Right atrium auricular region (tissue), 2 donors: ENCODE measurements at places on chromosomes 5 and 9. TPM values are rescaled to one million over a fixed set of nuclear protein-coding genes. Genes with fewer than 3 reads are reported as not detected.
A peak's percentile ranks its signal among the peaks of the same experiment; 100 is the strongest.

DNA sequence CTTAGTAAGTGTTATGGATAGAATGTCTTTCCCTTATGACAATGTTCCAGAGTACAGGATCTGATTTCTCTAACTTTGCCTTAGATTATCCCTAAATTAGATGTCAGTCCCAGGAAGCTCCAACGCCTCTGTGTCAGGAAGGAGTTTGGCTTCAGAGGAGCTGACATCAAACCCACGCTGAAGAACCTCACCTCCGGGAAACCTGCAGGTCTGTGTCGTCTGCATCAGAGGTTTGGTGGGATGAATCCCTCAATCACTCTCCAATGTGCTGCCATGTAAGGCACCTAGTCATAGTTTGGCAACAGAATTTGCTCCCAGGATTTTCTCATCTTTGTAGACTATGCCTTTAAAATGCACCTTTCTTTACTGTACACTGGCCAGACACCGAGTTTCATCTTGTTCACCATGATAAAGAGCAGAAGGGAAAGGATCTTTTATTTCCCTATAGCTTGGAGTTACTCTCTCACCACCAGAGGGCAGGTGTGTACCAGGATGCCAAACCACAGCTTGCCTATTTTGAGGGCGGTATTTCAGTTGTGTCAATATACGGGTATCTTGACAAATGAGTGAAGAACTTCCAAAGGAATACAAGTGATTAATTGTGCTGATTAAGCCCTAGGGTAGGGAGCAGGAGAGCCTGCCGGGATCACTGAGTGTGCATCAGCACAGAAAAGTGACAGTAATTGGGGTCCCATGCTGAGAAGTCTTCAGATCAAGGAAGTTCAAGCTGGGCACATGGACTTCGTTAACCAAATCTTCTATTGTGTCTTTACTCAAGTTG is 23.4 kb downstream of the MINAR2 start:
- no peak for DNase-seq
- no peaks in the 10 kb centered on the region for H3K4me1 ChIP-seq
- H3K27me3 ChIP-seq: no peaks in the 10 kb centered on the region
- H3K4me3 ChIP-seq: no peak overlapping the region

DNA sequence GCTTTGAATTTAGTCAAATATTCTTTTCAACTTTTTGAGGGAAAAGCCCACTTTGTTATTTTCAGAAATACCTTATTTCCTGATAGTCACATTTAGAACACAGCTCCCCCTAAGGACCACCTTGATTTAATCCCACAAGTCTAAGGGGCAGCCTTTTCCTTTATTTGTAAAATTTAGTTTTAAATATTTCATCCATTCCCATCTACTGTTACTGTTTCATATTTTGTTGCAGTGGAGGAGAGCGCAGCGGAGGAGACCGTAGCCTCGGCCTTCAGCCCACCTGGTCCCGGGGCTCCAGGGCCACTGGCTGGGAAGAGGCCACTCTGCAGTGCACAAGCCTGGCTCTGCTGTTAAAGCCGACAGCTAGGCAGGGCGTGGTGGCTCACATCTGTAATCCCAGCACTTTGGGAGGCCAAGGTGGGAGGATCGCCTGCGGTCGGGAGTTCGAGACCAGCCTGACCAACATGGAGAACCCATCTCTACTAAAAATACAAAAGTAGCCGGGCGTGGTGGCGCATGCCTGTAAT is 19.6 kb downstream of the LPCAT1 start:
- no peak overlapping the region for H3K4me3 ChIP-seq
- peaks cover 39% of the 10 kb centered on the region for H3K4me1 ChIP-seq
- peak overlapping the region; percentile 29 for H3K27ac ChIP-seq
- peaks cover 4% of the 10 kb centered on the region for H3K36me3 ChIP-seq
- H3K27me3 ChIP-seq: no peaks in the 10 kb centered on the region

DNA sequence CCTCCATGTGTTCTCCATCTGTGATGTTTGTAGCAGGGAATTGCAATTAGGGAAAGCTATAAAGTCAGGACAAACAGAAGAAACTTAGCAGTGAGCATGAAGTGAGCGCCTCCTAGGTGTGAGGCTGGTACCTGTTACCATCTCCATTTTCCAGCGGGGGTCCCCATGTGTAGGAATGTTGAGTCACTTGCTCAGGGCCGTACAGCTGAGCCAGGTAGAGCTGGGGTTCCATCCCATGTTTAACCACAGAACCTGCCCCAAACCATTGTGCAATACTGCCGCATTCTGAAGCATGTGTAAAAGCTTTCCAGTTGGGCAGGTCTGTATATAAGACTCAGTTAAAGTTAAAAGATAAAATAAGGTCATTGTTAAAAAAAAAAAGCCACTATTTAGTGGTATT is 62.7 kb downstream of the NDFIP1 start:
- peaks cover 13% of the 10 kb centered on the region for H3K4me1 ChIP-seq
- no peak overlapping the region for H3K4me3 ChIP-seq
- H3K36me3 ChIP-seq: no peaks in the 10 kb centered on the region

DNA sequence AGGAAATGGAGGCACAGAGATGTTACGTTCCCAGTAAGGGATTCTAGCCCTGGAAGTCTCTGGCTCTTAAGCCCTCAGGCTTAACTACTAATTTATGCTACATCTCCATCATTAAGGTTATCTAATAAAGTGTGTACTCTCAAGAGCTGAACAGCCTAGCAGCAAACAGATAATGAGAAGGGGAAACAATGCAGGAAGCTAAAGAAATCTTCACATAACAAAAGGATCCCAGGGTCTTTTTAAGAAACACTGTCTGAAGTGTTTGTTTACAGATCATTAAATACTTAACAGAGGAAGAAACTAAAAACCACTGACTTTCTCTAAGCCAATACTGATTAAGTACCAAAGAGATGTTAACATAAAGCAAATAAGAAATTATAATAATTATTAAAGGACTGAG is 129.0 kb downstream of the PAPPA start:
- H3K27me3 ChIP-seq: no peaks in the 10 kb centered on the region
- no peak overlapping the region for H3K27ac ChIP-seq
- H3K4me1 ChIP-seq: no peaks in the 10 kb centered on the region

DNA sequence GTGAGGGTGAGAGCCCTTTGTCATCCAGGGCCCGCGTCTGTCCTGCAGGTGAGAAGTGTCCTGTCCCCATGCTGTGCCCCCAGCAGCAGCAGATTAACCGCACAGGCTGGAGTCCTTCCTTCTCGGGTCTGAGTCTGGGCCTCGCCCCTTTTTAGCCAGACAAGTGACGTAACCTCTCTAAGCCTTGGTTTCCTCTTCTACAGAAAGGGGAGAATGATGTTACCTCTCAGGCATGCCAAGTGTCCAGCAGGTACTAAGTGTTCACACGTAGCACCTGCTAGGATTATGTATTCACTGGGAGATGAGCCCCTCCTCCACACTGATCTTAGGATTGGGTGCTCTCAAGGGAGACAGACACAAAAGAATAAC is 6.9 kb downstream of the NEURL1B start:
- H3K36me3 ChIP-seq: no peaks in the 10 kb centered on the region
- no peak for DNase-seq
- peak overlapping the region; percentile 94 for H3K27ac ChIP-seq
- H3K27me3 ChIP-seq: no peaks in the 10 kb centered on the region
- H3K4me3 ChIP-seq: no peak overlapping the region

DNA sequence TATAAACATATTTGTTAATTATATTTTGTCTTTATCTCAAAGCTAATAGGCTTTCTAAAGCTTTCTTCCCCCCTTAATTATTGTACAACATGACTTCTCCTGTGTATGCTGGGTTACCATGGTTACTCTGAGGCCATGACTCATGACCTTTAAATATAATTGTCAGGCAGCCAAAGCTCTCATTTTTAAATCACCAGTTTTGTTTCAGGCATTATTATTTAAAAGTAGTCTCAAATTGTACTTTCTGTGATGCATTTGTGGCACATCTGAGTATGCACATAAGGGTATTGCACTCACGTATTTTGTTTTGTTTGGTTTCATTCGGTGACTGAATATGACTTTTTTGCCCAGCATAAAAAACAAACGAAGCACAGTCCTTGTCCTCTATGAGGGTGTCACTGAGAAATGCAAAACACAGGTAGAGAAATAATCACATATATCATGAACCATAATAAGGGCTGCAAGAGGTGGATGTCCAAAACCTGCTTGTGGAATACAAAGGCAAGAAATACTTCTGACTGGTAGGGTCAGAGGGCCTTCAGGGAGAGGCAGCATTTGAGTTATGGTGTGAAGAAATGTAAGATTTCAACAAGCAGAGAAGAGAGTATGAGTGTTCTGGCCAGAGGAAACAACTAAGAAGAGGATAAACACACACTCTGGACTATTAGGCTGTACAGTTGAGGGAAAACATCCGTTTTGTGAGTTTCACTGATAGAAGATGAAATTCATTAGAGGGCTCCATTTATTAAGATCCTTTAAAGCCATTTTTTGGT is 2.1 kb downstream of the CCDC192 start:
- H3K36me3 ChIP-seq: no peaks in the 10 kb centered on the region
- H3K27me3 ChIP-seq: no peaks in the 10 kb centered on the region
- H3K4me1 ChIP-seq: no peaks in the 10 kb centered on the region
- DNase-seq: no peak
- H3K4me3 ChIP-seq: no peak overlapping the region

- no peaks in the 10 kb centered on the region for H3K4me1 ChIP-seq
- no peaks in the 10 kb centered on the region for H3K27me3 ChIP-seq
- H3K4me3 ChIP-seq: no peak overlapping the region
- H3K36me3 ChIP-seq: no peaks in the 10 kb centered on the region
- DNase-seq: no peak
Observed at GRCh38 chr9:137678202-137678601, 59.4 kb downstream of the EHMT1 start.

DNA sequence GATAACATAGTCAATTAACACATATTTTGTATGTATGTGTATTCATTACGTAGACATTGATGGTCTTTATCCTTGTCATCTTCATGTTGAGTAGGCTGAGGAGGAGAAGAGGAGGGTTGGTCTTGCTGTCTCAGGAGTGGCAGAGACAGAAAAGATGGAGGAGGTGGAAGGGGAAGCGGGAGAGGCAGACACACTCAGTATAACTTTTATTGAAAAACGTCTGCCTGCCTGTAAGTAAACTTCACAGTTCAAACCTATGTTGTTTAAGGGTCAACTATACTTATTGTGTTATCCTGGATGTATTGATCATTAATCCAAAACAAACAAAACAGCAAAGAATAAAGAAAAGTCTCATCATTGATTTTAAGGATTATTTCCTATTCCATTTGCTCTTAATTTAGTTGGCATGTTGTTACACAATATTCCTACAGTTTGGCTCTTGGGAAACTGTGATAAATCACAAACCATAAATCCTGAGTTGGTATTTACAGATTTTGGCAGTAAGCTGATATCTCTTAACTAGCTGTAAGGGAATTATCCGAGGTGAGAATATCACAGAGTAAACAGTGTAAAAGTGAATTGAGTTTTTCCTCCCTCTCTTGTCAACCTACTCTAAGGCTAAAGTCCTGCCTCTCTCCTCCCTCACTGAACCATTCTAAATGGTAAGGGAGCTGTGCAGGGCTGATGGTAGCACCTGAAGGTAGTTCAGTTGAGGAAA is 487.2 kb downstream of the SPATA31D1 start:
- H3K27me3 ChIP-seq: no peaks in the 10 kb centered on the region
- no peak overlapping the region for H3K4me3 ChIP-seq
- no peak for DNase-seq
- H3K4me1 ChIP-seq: no peaks in the 10 kb centered on the region
- no peaks in the 10 kb centered on the region for H3K36me3 ChIP-seq

DNA sequence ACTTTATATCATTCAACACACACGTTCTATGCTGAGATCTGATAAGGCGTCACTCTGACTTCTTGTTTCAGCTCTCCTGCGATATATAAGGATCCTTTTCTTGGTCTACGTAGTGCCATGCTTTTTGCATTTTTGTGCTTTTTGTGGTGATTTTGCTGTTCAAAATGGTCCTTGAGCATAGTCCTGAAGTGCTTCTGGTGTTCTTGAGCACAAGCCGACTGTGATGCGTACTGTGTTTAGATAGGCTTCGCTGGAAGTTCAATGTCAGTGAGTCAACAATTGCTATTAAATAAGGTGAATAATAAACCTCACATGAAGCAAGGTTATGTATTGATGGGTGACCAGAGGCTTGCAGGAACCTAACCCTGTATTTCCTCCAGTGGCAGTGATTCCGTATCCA is 46.8 kb downstream of the ACO1 start:
- no peaks in the 10 kb centered on the region for H3K4me1 ChIP-seq
- H3K4me3 ChIP-seq: no peak overlapping the region

DNA sequence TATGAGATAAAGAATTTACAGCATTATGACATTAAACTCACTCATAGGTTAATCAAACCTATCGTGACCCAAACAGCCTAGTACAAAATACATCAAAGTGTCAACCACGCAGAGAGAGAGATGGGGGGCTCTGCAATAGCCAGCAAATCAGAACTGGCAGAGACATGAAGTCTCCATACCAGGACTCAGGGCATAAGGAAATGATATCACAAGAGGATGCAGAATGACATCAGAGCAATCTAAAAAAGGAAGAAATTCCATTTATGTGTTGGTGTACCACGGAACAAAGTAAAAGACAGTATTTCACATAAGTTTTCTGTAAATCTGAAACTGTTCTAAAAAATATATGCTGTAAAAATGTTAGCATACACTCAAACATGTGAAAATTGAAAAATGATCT is 24.6 kb downstream of the BICD2 start:
- peaks cover 83% of the 10 kb centered on the region for H3K4me1 ChIP-seq
- H3K27ac ChIP-seq: peak overlapping the region; percentile 76
- no peaks in the 10 kb centered on the region for H3K36me3 ChIP-seq
- DNase-seq: no peak
- H3K4me3 ChIP-seq: no peak overlapping the region
- no peaks in the 10 kb centered on the region for H3K27me3 ChIP-seq

DNA sequence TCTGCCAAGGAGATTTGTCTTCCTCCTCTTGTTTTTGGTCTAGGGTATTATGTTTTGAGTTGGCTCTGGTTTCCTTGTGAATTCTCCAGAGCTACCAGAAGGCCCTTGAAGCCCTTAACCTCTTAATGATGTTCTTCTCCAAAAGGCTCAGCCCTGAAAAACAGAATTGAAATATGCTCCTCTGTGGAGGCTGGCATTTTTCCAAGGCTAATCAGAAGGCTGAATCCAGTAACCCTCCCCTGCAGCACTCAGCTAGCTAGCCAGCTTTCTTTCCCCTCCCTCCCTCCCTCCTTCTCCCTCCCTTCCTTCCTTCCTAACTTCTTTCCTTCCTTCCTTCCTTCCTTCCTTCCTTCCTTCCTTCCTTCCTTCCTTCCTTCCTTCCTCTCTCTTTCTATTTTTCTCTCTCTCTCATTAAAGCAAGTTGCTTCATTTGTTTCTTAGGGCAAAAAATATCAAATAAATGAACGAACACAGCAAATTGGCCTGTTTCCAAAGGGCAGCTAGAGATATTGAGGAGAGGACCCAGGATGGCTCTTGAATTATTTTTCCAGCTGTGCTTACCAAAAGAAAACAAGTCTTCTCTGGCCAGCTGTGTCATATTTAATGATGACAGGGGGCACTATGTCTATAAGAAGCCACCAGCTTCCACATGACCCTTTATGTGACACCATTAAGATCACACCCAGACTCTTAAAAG is 38.7 kb downstream of the JAKMIP2 start:
- H3K27me3 ChIP-seq: no peaks in the 10 kb centered on the region
- no peaks in the 10 kb centered on the region for H3K4me1 ChIP-seq
- no peak overlapping the region for H3K4me3 ChIP-seq
- no peak for DNase-seq
- H3K36me3 ChIP-seq: no peaks in the 10 kb centered on the region

C9orf50 gene
- not detected for total RNA-seq

UAP1L1 gene
- total RNA-seq: 4.3 TPM
